ACHN (cell line): ENCODE measurements at places on chromosomes 12 and 14.
A peak's percentile ranks its signal among the peaks of the same experiment; 100 is the strongest.

GRCh38 chr14:73620268-73620667 is 8.0 kb downstream of the ACOT6 start:
- no peak for DNase-seq

GRCh38 chr14:29953501-29953900 is 25.9 kb upstream of the PRKD1 start:
- DNase-seq: no peak

DNA sequence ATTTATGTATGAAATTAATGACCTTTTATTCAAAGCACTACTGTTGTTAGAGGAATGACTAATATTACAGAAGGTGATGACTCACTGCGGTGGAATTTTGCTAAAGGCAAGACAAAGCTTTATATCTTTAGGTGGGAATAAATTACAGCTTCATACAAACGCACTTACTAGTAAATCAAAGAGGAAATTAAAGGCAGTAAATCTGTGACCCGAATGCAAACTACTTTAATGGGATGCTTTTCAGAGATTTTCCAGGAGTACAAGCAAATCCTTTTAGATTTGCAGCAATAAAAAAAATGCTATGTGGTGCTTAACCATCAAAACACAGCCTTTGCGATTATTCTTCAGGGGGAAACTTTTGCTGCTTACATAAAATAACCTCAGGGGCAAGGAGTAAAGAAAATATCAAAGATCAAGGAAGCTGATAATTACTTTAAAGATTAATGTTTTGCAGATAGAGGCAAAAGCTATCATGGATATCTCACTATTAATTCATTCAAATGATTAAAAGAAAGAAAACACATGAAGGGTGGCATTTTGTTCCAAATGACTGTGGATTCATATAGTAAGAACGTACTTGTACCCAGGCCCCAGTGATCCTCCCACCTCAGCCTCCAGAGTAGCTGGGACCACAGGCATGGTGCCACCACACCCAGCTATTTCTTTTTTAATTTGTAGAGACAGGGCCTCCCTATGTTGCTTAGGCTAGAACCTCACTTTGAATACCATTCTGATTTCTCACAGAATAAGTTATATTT is 98.9 kb downstream of the DENND5B start:
- peak; percentile 91 for DNase-seq

DNA sequence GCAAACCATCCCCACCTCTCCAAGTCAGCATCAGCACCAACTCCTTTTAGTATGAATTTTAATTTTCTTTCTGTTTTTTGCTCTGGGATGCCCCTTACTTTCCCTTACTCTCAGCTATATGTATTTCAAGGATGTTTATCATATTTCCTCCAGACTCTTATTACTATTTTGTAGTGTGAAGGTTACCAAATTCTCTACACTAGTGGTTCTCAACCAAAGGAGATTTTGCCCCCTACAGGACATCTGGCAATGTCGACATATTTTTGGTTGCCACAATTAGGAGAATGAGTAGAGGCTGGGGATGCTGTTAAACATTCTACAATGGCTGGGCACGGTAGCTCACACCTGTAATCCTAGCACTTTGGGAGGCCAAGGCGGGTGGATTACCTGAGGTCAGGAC is 29.1 kb upstream of the SOS2 start:
- peak; percentile 35 for DNase-seq

DNA sequence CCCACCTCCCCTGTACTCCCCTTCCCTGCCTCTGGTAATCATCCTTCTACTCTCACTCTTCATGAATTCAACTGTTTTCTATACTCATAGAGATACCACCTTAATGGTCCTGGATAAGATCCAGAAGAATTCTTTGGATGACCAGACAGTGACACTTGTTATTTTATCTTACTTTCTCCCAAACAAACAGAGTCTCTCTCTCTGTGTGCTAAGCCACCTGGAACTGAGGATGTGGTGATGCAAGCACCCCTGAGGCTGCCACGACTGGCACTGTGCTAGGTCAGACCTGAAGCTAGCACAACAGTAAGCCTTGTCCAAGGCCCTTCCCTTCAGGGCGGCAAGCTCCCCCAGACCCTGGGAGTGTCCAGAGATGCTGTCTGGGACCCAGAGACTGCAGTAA is 250.2 kb downstream of the C12orf50 start:
- peak; percentile 71 for DNase-seq

GRCh38 chr14:85300107-85300506 is 229.8 kb upstream of the FLRT2 start:
- no peak for DNase-seq

GRCh38 chr14:95493503-95493902 is 22.9 kb downstream of the SYNE3 start:
- DNase-seq: no peak

- no peak for DNase-seq
These were observed 107.2 kb upstream of the FRMD6 start for GRCh38 chr14:51544471-51544870.

GRCh38 chr12:903055-903454 is 46.4 kb downstream of the RAD52 start:
- DNase-seq: no peak

DNA sequence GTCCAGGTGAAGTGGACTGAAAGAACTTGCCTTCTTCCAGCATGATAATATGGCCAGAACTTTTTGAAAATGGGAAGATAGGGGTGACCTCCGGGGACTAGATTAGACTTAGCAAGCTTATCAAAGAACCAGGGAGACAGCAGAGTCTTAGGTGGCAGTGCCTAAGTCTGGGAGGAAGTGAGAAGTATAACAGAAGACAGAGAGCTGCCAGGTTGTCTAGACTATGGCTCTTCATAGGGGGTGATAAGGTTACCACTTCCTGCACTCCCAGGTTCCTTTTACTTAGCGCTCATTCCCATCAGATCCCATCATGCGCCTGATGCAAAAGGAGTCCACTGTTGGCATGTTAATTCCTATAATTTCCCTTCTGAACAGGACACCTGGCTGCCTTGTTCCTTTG is 69.9 kb downstream of the PLXNC1 start:
- DNase-seq: no peak

- DNase-seq: no peak
These were observed 31.0 kb downstream of the EID3 start for GRCh38 chr12:104334581-104334980.

- peak; percentile 39 for DNase-seq
These were observed 106.8 kb downstream of the NUAK1 start for GRCh38 chr12:106031761-106032622.

DNA sequence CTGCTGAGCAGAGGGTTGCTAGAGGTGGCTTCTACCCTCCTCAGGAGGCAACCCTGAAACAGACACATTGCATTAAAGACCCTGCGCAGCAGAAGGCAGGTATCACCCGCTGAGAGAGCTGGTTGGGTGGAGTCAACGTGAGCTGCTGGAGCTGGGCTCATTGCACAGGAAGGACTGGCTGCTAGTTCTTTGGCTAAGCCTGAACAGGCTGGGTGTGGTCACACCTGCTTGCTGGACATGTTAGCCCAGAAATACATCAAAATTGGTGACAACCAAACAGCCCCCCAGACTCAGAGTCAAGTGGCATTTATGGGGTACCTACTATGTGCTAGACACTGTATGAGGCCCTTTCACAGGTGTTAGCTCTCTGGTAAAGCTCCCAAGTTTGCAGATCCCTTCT is 33.8 kb upstream of the IRF2BPL start:
- no peak for DNase-seq

GRCh38 chr12:88329833-88330232 is 187.7 kb downstream of the TMTC3 start:
- DNase-seq: no peak

GRCh38 chr12:62749586-62749985 is 185.4 kb downstream of the PPM1H start:
- DNase-seq: no peak

- peak; percentile 36 for DNase-seq
These were observed 74.4 kb downstream of the SLC24A4 start for GRCh38 chr14:92397150-92397952.

- DNase-seq: no peak
These were observed 72.8 kb downstream of the PITPNM2 start for GRCh38 chr12:123078120-123078465.

- no peak for DNase-seq
These were observed 41.9 kb downstream of the CCDC177 start for GRCh38 chr14:69532561-69533340.

DNA sequence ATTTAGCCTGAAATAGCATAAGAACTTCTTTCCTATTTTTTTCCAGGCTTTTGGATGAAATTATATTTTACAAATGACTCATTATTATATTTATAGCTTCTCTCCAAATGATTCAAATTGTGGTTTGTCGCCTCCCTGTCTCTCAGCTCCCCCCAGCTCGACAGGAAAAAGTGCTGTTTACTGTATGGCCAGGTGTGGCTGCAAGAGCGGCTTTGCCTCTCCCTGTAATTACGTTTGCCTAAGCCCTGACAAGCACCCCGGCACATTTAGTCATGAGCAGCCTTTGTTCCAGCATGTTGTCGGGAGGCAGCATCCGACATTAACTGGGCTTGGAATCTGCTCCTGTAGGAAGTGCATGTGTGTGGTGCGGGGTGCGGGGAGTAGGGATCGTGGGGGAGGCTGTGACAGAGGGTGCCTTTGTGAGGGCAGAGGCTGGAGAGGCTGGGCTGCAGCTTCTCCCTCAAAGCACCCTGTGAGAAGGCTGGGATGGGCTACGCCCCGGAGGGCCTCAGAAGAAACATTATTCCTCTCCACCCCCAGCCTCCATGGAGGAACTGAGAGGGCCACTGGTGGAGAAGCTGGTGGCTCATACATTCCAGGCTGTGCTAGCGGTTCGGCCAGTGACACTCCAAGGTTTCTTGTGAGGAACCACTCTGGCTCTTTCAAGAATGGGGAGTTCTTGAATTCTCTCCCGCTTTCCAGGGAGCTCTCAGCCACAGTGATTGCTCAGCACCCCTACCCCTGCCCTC is 42.1 kb upstream of the CTDSP2 start:
- no peak for DNase-seq

GRCh38 chr12:101297661-101298060 is 17.8 kb downstream of the UTP20 start:
- no peak for DNase-seq

- peak; percentile 95 for DNase-seq
These were observed 50.1 kb downstream of the CCDC88C start for GRCh38 chr14:91367173-91368171.

DNA sequence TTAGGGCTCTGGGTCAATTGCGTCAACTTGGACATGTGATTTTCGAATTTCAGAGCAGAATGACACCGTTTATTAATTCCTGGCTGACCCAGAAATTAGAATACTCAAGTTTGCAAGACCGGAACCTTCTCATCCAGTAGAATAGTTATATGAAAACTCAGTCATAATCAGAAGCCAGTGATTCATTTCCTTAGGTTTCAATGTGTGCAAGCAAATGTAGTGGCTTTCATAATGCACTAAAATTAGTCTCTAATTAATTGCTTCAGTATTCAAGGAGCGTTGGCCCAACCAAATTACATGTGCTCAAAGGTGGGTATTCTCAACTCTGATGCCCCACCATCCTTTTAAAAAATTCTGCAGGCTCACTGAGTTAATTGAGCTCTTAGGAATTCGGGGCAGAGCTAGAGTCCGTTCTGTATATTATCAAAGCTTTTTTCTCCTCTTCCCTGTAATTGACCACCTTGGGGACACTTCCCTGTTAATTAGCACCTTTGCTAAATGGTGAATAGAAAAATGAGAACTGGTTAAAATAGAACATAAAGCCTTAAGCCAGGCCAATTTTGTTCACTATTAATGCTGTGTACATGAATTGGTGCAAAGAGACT is 55.4 kb downstream of the DAO start:
- DNase-seq: no peak

GRCh38 chr14:28373721-28374120 is 392.9 kb upstream of the FOXG1 start:
- no peak for DNase-seq

DNA sequence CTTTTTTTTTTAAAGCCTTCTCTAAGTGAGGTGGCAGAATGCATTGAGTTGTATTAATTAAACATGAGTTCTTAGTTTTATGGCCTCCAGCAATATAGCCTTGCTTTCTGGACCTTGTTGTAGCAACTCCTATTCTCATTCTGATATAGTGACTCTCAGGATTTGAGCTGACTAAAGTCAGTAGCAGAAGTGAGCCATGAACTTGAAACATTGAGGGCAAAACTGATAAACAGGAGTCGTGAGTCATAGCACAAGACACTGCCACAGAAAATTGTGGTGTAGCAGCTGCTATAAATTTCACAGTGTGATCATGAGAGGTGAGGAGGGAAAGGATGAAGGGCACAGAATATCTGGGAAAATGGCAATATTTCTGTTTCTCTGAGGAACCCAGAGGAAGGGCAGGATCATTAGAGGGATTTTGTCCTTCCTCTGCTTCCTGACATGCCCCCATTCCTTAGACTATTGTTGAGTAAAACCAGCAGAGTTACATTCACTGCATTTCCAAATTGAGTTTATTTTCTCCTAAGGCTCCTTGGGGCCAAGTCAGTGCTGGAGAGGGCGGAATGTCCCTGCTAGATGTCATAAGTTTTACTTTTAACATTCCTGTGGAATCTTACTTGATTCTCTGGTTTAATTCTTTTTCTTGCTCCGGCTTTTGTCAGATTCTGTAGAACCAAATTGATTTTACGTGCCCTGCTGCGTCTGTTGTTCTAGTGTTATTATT is 7.5 kb downstream of the KLRG1 start:
- peak; percentile 35 for DNase-seq

DNA sequence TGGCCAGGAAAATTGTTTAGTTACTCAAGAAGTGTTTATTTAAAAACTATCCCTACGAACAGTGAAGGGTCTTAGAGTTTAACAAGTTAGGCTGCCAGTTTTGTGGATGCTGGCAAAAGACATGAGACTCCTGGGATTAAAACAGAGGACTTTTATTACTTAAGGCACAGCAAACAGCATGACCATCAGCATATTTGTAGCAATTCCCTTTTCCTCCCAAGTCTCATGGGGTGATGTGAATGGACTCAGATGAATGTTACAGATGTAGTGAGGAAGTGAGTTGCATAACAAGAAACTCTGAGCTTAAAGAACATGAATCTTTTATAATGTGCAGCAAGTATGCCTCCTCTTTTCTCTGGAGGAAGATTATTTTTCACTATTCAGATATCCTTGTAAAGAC is 695.8 kb downstream of the RPS29 start:
- DNase-seq: no peak

- no peak for DNase-seq
These were observed 16.3 kb upstream of the NFYB start for GRCh38 chr12:104154286-104154685.

DNA sequence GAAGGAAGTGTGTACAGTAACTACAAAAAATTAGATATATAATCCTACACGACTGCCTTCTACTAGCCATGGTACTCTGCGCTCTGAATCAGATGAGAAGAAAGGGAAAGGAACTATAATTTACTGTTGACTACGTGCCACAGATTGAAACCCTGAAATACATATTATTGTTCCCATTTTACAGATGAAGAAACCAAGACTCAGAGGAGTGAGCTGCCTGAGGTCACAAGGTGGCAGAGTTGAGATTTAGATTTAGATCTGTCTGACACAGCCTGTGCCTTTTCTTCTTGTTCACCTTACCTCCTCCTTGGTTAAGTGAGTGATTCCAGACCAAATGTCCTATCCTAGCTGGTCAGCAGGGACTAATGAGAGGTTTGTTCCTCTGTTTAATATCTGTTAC is 61.6 kb upstream of the OR4E1 start:
- no peak for DNase-seq

GRCh38 chr12:93889516-93890212 is 212.5 kb downstream of the CRADD start:
- no peak for DNase-seq

- no peak for DNase-seq
These were observed 242.7 kb upstream of the E2F7 start for GRCh38 chr12:77308056-77308455.

- DNase-seq: no peak
These were observed 94.7 kb upstream of the GSC start for GRCh38 chr14:94864387-94865195.

- DNase-seq: no peak
These were observed 80.4 kb upstream of the GPR68 start for GRCh38 chr14:91324606-91325575.
